HFFc6 (cell line): ENCODE measurements at places on chromosomes 12 and 14. TPM values are rescaled to one million over a fixed set of nuclear protein-coding genes. Genes with fewer than 3 reads are reported as not detected.

Gene TMEM63C
- not detected in 3 replicates for total RNA-seq

Gene FAM181A
- not detected in 3 replicates for total RNA-seq

- DNase-seq: no peak
- H3K4me1 ChIP-seq: peaks cover 63% of the 10 kb centered on the region
- H3K27me3 ChIP-seq: peaks cover 52% of the 10 kb centered on the region
- peak overlapping the region; percentile 39; the same call in 1 of the 2 replicates for H3K4me3 ChIP-seq
Measured at GRCh38 chr14:68886109-68886434, 93.0 kb downstream of the ACTN1 start.

DNA sequence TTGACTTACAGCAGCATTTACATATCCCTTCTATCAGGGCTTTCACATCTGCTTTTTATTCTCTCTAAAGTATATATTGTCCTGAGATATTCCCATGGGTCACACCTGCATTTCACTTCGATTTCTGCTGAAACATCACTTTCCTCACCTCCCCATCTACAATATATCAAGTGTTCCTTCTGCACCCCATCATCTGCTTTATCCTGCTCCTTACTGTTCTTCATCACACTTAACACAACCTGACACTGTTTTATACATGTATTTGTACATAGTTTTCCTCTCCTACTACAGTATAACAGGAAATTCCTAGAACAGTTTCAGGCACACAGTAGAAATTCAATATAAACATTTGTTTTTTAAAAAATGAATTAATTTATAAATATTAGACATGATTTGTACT is 203.1 kb downstream of the EGLN3 start:
- H3K27me3 ChIP-seq: no peaks in the 10 kb centered on the region
- H3K4me3 ChIP-seq: no peak overlapping the region
- no peaks in the 10 kb centered on the region for H3K4me1 ChIP-seq
- peaks cover 5% of the 10 kb centered on the region; the same call in 1 of the 2 replicates for H3K36me3 ChIP-seq
- DNase-seq: no peak
- no peak overlapping the region for H3K27ac ChIP-seq

GRCh38 chr12:292186-292585 is 29.6 kb upstream of the SLC6A13 start:
- H3K36me3 ChIP-seq: peaks cover 44% of the 10 kb centered on the region
- no peaks in the 10 kb centered on the region for H3K27me3 ChIP-seq
- H3K4me1 ChIP-seq: peaks cover 14% of the 10 kb centered on the region
- no peak overlapping the region for H3K4me3 ChIP-seq
- peak overlapping the region; percentile 19; the same call in 1 of the 2 replicates for H3K27ac ChIP-seq

DNA sequence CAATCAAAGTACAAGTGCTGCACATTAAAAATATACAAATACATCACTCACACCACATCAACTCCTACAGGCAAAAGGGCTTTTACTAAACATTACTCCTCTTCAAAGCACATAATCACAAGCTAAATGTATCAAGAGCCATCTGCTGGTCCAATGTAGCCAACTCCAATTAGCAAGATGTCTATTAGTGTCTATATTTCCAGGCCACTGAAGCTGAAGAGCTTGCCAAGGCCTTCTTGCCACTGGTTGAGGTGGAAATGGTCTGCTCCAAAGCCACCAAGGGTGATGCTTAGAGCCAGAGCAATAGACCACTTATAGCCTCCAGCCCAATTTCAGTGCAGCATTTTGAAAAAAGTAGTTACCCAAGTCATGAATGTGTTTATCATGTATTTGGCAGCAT is 54.4 kb downstream of the RASSF9 start:
- no peak overlapping the region for H3K27ac ChIP-seq
- H3K4me1 ChIP-seq: no peaks in the 10 kb centered on the region
- H3K27me3 ChIP-seq: peaks cover 2% of the 10 kb centered on the region; the same call in 1 of the 2 replicates
- DNase-seq: no peak
- H3K36me3 ChIP-seq: no peaks in the 10 kb centered on the region

GRCh38 chr12:67773896-67774295 is 125.4 kb downstream of the DYRK2 start:
- H3K27me3 ChIP-seq: no peaks in the 10 kb centered on the region; the same call in 1 of the 2 replicates
- H3K4me1 ChIP-seq: peaks cover 34% of the 10 kb centered on the region
- DNase-seq: no peak
- H3K27ac ChIP-seq: peak overlapping the region; percentile 72
- no peaks in the 10 kb centered on the region for H3K36me3 ChIP-seq
- peak overlapping the region; percentile 57; the same call in 1 of the 2 replicates for H3K4me3 ChIP-seq

GRCh38 chr12:34207858-34208257 is 185.6 kb downstream of the ALG10 start:
- H3K27me3 ChIP-seq: peaks cover 2% of the 10 kb centered on the region; the same call in 1 of the 2 replicates
- H3K4me3 ChIP-seq: no peak overlapping the region
- H3K4me1 ChIP-seq: no peaks in the 10 kb centered on the region
- H3K27ac ChIP-seq: no peak overlapping the region
- H3K36me3 ChIP-seq: peaks cover 6% of the 10 kb centered on the region; the same call in 1 of the 2 replicates
